Left hindlimb (tissue), 1 donor: ENCODE measurements at places on chromosomes 5 and 9.

DNA sequence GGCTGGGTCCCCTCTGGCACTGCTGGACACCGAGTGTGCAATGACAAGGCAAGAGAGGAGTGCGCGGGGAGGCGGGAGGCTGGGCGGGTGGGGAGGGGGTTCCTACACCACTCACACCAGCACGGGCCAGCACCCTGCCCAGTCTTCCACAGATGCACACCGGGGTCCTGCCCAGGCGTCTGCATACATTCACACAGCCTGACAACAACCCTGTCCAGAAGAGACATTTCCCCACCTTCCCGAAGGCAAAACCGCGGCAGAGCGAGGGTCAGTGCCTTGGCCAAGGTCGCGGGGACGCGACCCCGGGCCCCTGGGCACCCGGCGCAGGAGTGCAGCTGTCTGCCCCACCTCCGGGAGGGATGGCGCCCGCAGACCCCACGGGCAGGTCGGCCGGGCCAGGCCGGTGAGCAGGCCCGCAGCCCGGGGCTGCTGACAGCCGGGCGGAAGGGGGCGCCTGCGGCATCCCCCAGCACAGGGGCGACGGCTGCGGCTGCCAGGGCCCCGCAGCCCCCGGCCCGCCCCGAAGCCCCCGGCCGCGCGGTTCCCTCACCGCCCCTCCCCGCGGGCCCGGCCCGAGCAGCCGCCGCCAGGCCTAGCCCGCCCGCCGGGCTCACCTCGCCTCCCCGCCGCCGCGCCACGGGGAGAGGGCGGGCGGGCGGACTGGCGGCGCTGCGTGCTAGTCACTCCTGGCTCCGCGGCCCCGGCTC lies 496 bp downstream of the MAPK9 start:
- DNase-seq = peak; percentile 47

GRCh38 chr5:143495110-143495509 lies 91.6 kb upstream of the NR3C1 start:
- DNase-seq = no peak

GRCh38 chr5:56479696-56480077 lies 246.6 kb upstream of the ANKRD55 start:
- no peak for DNase-seq

DNA sequence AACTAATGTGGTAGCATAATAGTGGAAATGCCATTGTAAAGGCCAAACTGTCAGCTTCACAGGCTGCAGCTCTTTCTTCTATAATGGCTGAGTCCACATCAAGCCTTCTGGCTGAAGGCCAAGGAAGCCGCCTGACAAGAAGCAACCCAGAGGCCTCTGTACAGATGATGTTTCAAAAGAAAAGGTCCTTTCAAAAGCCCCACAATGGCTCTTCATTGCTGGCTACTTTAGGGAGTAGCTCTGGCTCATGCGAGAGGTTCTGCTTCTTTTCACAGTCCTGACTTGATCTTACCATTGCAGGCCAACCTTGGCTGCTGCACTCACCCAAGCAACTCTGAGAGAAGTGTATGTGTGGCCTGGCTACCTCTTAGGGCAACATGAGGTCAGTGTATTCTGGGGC lies 54.5 kb upstream of the EQTN start:
- DNase-seq = no peak

GRCh38 chr9:130387905-130388304 lies 56.9 kb upstream of the ASS1 start:
- no peak for DNase-seq

GRCh38 chr5:172769616-172770373 lies 1.2 kb downstream of the DUSP1 start:
- peak; percentile 64 for DNase-seq

GRCh38 chr5:80885396-80886000 lies 74.7 kb upstream of the RASGRF2 start:
- no peak for DNase-seq

DNA sequence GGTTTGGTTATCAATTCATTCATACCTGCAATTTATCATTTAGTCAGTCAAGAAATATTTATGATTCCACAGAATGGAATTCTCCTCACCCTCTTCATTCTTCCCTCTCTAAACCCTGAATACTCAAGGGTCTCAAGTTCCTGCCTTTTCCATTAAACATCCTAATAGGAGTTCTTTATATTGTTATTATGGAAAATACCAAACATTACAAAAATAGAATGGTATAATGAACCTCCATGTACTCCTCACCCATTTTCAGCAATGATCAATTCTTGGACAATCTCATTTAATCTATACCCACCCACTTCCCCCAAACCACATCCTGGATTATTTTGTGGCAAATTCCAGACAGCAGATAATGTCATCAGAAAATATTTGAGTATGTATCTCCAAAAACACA lies 74.5 kb downstream of the ADAMTS12 start:
- DNase-seq = no peak

GRCh38 chr5:159864885-159865691 lies 51.2 kb upstream of the ADRA1B start:
- DNase-seq = no peak

DNA sequence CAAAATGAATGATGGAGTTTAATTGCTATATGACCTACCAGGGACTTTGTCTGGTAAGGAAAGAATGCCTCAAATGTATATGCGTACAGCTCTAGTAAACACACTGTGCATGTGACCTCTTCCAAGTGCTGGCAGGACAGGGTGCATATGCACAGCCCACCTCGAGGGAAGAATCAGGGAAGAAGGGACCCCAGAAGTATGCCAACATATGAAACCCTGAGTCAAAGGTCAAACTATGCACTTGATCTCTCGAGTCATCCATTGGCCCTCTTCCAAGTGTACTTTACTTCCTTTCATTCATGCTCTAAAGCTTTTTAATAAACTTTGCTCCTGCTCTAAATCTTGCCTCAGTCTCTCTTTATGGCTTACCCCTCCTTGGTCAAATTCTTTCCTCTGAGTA lies 804.6 kb upstream of the COX7C start:
- no peak for DNase-seq

GRCh38 chr9:20597862-20598261 lies 24.4 kb downstream of the MLLT3 start:
- no peak for DNase-seq

GRCh38 chr9:80004714-80005113 lies 432.9 kb downstream of the TLE4 start:
- DNase-seq = no peak

DNA sequence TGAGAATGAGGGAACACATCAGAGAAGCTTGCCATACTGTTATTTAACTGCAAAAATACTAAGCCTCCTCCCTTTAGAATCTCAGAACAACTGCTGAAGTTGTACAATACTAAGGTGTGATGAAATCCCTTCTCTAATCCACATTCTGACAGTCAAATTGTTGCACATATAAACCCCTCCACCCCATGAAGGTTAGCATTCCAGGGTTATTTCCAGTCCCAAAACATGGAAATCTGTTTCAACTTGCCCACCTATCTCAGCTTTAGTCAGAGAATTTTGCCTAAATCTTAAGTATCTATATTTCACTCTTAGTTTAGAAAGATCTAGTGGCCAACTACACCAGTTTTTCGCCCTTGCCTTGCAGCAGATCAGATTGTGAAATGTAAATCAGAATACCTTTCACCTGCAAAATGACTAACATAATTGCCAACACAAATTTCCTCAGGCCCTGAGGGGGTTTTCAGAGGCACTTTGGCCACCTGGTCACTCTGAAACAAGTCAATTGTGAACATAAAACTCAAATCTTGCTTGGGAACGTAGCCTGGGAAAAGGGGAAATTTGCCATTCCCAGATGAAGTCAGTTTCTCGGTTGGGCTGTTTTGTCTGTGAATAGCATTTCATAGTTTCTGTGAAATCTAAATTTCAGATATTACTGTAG lies 93.9 kb downstream of the EFNA5 start:
- no peak for DNase-seq

DNA sequence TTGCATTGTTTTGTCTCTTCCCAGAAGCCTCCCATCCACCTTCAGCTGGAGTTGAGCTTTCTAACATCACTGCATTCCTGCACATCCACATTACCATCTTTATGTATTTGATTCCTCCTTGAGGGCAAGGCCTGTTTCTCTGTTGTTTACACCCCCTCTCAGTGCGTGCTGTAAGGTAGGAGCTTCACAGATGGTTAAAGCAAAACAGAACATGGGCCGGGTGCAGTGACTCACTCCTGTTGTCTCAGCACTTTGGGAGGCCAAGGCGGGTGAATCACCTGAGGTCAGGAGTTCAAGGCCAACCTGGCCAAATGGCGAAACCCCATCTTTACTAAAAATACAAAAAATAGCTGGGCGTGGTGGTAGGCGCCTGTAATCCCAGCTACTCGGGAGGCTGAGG lies 110.9 kb downstream of the KCNIP1 start:
- DNase-seq = no peak

GRCh38 chr9:113154946-113155345 lies 4.1 kb downstream of the SLC31A2 start:
- DNase-seq = no peak

DNA sequence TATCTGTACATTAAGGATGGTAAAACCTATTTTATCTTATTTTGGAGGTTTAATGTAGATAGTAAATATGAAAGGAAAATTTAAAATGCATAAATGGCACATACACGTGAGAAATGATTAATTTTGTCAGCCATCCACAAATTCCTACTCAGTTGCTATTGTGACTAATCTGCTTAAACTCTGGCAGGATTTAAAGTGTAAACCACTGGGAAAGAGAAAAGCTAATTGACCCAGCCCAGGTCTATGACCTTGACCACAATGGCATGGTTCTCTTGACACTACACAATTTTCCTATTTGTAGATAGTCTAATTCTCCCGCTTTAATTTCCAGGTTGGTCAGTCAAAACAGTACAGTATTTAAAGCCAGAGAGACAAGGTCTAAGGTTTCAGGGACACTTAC lies 459.0 kb upstream of the KLF4 start:
- DNase-seq = no peak

GRCh38 chr5:143871672-143872071 lies 59.7 kb downstream of the HMHB1 start:
- no peak for DNase-seq

GRCh38 chr9:111178331-111179055 lies 140.2 kb upstream of the LPAR1 start:
- DNase-seq = peak; percentile 81

DNA sequence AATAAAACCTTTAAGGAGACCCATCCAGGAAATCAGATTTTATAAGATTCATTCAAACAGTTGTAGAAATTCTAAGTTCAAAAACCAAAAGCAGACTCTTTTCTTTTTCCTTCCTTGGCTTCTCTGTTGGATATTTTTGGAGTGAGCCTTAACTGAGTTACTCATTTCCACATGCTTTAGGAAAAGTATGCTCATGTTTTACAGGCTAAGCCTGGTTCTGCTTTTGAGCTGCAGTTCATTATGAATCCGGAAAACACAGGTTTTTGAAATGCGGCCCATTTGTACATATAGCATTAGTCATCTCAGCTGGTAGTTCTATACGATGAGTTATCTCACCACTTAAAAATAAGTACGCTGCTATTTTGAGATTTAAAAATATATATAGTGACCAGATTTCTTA lies 156.6 kb upstream of the DMRT1 start:
- no peak for DNase-seq

DNA sequence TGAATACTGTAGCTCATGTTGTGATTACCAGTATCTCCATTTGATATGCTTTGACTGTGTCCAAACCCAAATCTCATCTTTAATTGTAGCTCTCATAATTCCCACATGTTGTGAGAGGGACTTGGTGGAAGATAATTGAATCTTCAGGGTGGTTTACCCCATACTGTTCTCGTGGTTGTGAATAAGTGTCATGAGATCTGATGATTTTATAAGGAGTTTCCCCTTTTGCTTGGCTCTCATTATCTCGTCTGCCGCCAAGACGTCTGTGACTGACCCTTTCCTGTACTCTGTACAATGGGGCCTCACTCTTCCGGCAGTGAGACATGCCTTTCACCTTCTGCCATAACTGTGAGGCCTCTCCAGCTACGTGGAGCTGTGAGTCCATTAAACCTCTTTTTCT lies 59.3 kb downstream of the TRIO start:
- no peak for DNase-seq

DNA sequence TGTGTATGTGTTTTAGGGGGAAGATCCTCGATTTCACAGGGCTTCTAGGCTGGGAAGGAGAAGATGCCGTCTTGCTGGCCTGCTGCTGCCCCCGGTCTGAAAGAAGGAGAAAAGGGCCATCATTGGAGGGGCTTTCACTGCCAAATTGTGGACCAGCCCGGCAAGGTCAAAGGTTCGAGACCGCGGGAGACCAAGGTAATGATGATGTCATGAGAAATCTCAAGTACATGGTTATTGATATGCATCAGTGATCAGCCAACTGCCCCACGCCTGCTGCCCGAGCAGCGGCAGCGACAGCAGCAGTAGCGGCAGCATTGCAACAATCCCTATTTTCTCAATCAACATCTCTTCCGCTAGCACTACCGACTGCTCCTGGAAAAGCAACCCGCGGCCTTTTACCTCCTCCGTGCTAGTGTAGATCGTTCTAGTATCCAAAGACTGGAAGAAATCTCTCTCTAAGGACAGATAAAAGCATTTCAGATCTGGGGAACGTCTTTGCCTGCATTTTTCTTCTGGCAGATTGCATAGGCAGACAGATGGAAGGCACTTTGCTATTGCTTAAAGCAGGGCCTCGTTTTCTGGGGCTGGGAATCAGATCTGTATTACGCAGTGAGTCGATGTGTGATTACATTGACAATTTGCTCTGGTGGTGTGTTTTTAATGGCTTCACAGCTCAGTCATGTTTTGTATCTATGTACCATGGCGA lies 215.3 kb downstream of the MEF2C start:
- DNase-seq = no peak

- DNase-seq = no peak
These were observed 127.8 kb downstream of the SAXO1 start for GRCh38 chr9:18905028-18905882.

DNA sequence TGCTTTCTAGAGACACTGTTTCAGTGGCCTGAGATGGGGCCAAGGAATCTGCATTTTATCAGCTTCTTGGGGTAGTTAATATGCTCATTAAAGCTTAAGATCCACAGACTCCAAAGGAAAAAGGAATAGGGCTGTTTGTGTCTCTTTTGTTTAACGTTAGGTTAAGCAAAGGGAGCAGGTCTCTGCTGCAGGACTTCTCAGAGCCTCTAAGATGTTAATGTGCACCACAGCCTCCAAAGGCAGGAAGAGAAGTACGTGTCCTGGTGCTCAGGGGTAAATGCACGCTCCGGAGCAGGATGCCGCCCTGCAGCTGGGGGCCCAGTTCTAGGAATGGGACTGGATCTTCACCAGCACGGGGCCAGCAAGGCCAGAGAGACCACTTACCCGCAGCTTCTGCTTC lies 19.6 kb downstream of the SPARC start:
- DNase-seq = no peak
